CD4-positive, alpha-beta T cell treated with Interleukin-6 at 100 ng/mL for 8 hours (primary cell): ENCODE measurements at places on chromosomes 2 and 18.

GRCh38 chr2:141311430-141311829 lies 819.4 kb downstream of the LRP1B start:
- no peak for DNase-seq

DNA sequence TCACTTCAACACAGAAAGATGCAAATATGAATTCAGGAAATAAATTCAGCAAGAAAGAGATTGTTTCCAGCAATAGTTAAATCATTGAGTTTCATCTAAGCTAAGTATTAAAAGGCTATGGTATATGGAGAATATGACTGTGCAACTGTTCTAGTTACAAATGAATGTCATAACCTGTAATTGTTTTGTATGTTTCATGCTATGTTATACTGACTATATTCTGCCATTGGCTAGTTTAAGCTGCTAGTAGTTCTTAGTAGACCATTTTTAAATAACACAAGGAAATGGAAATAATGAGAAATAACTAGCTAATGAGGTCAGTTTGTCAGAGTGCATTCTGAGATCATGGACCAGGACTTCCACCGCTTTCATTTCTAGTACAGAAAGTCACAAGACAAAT lies 1154.9 kb upstream of the TMEFF2 start:
- no peak for DNase-seq

DNA sequence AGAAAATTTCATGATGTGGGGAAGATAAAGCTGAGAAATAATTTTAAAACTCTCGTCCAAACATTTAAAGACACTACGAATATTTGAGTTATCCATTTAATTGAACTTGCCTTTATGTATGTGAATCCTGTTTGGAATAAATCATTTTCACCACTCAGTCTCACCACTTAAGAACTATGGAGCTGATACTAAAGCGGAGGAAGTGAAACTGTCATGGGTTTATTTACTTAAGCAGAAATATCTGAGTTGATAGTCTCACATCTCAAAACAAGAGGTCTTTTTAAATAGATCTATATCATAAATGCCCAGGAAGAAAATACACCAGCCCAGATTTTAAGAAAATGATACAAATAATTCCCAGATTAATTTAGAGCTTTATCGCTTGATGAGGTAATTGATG lies 532.4 kb downstream of the ZNF804A start:
- no peak for DNase-seq

DNA sequence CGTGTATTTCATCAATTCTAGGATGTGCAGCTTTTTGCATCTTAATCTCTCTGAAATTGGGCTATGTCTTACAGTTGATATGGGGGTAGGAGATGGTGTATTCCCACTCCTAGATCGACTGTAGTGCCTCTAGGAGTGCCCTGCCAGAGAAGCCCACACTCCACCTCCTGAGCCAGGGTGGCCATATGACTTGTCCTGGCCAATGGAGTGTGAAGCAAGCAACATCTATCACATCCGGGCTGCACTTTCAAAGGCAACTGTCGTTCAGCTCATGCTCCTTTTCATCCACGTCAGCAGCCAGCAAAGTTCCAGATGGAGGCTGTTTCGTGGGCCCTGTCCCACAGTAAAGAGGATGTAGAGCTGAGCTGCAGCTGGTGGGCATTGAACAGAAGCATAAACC lies 149.4 kb upstream of the SLC1A4 start:
- DNase-seq = no peak

GRCh38 chr2:167946441-167946841 lies 301.0 kb downstream of the STK39 start:
- no peak for DNase-seq

DNA sequence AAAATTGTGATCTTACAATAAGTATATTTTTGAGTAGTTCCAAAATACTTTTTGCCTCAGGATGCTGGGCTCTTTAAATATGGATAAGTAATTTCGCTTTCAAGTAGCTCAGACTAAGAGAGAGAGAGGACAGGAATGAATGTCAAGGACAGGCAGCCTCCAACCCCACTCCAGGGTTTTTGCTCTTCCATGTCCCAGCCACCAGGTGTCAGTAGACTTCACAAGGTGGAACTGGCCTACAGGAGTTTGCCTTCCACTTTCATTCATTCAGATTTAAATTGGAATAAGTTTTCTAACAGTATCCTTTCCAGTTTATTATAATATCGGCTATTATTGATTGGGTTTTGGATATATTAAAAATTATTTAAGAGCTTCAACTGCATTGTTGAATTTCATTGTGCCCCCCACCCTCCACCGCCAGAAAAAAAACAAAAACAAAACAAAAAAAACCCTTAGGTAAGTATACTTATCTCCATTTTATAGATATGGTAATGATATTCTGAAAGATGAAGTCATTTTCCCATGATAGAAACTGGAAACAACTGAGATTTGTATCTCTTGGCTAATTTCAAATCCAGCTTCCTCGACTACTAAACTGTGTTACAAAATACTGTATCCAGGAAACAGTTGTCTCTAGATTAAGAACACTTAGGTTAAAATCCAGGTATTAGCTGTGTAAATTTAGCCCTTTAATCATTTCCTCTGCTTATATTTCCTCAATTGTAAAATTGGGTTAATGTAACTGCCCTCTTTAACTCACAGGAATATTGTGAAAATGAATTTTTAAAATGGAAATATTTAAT lies 793.1 kb downstream of the ERBB4 start:
- peak; percentile 1 for DNase-seq

DNA sequence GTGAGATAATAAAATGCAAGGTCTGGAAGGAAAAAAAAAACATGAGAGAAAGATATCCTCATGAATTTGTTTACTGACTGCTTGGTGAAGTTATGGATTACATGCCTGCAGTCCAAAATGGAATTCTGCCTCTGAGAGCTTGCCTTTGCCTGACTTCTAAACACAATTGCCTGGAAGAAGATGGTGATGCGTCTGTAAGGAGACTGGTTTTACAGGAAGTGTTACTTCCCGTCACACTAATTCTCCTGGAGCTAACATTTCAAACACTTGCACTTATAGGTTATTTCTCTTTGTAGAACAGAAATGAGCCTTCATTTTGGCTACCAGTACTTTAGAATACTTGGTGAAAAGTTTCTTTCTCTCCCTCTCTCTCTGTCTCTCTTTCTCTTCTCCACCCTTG lies 884.3 kb downstream of the TSN start:
- no peak for DNase-seq

DNA sequence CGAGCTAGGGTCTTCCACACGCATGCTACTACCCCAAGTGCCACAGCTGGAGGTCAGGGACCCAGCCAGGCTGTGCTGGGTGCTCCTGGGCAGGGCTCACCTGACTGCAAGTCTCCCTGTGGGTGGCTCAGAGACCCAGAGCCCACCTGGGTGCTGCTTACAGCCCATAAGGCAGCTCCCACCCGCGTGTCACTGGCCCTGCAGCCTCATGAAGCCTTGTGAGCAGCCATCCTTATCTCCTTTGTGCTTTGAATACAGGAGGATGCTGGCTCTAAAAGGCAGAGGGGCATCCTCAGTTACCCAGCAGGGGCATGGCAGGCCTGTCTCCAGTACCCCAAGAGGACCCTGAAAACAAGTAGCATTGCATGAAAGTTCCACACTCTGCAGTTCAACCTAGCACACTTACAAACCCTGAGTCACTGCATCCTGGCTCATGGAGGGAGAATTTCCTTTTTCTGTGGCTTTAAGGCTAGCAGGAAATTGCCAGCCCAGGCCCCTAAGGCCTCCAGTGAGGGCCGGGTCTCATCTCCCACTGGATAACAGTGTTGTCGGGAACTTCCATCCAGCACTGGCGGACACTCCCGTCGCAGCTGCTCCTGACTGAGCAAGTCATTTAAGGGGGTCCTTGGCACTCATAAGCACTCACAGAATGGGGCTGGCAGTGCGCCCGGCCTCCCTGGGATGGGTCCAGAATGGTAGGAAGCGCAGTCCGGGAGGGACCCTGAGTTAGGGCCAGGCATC lies 137.1 kb downstream of the RPIA start:
- DNase-seq = no peak

DNA sequence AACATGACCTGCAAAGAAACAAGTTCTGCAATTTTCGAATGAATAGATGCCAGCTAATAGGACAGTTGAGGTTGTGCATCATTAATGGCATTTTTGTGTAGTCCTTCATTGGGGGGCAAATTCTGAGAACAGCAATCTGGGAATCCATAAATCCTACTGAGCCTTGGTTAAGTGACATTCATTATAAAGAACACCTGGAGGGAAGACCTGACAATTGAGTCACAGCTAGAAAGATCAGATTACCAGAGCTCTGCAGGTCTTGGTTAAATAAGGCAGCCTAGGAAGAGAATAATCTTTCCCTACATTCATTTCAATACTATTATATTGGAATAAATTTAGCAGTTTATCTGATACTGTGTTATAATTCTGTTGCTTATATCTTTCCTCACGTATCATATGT lies 14.3 kb downstream of the KCNH7 start:
- DNase-seq = no peak

GRCh38 chr2:98952966-98953365 lies 16.9 kb upstream of the CRACDL start:
- DNase-seq = no peak

GRCh38 chr2:239154971-239155805 lies 245.6 kb downstream of the HDAC4 start:
- DNase-seq = no peak
